ENCODE measurements at places on chromosomes 3 and 15.

DNA sequence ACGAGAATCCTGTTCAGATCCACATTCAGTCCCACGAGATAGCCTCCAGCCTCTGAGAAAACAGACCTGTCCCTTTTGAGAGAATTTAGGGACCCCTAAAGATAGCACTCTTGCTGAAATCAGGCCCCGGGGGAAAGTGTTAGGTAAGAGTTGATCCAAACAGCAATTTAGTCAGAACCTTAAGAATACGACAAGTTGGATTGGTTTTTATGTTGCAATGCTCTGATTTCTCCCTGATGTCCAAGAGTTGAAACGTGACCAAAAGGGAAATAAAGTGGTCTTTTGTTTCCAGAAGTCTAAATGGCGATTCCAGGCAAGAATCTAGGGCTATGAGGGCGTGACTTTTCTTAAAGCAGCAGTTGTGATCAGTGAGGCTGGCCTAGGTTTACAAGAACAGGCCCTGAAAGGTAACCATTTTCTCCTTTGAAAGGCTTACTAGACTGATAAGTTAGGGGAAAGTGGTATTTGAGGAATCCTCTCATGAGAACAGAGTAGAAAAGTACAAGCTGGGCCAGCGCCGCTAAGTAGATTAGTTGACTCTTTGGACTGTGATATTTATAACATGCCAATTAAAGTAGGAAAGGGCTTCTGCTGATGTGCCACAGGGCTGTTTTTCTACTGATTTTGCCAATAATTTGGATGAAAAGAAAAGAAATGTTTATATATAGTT is 4.9 kb downstream of the MAN2A2 start:
- no peak for DNase-seq

DNA sequence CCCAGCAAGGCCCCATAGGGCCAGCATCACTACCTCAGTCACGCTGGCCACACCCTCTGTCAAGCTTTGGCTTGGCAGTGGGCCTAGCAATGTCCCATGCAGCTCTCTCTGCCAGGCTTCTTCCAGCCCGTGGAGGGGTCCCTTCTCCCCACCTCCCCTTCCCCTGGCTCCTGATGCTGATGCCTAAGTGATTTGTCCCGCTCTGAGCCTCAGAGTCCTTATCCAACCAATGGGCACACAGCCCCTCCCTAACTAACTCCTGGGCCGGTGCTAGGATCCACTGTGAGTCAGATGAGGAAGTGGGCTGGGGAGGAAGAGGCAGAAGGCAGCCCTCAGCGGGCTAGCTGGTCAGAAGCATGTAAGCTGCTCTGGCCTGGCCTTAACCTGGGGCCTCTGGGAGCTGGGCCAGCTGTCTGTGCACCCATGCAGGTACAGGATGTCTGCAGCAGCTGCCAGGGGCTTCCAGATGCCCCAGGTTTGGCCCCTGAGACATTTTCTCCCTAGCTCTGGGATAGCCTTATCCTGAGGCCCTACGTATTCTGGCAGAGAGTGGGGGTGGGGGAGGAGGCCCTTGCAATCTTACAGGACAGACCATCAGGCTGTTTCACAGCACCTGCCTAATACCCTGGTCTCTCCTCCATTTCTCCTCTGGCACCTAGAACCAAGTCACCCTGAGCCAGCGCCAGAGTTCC is 740 bp upstream of the ZBTB47 start:
- DNase-seq, result no peak

- no peak for DNase-seq
Observed at GRCh38 chr3:112654492-112654891, 13.5 kb upstream of the CCDC80 start.

GRCh38 chr3:167116120-167116922 is 263.8 kb downstream of the ZBBX start:
- no peak for DNase-seq

DNA sequence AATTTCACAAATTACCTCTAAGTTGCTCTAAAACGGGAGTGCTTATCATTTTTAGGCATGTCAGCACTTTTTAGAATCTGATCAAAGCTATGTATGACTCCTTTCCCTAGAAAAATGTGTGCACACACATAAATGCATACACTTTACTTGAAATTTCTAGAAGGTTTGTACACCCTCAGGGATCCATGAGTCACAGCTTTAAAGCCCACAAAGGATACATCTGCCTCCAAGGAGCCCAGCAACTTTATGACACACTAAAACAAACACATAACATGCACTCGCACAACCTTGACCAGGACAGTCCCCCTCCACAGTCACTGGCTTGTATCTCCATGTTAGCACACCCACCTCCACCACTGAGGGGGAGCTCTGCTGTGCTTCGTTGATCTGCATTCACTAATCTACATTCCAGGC is 722.0 kb upstream of the CFAP20DC start:
- no peak for DNase-seq

DNA sequence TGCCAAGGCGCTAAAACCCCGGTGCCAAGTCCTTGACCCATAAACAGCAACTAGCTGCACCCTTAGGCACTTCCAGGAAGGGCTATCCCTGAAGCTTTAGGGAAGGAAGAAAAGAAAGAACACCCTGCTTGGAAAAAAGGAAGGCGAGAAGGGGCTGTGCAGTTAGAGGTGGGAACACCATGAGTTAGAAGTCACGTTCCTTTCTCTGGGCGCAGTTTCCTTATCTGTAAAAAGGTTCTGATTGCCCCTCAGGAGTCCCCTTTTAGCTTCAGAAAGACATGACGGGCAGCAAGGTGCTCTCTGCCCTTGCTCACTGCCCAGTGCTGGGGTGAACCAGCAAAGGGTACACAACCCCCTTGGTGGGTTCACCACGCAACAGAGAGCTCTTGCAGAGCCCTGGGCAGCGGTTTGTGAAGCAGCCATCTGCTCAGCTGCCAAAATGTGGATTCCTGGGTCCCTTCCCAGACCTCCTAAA is 798 bp downstream of the GCHFR start:
- no peak for DNase-seq

DNA sequence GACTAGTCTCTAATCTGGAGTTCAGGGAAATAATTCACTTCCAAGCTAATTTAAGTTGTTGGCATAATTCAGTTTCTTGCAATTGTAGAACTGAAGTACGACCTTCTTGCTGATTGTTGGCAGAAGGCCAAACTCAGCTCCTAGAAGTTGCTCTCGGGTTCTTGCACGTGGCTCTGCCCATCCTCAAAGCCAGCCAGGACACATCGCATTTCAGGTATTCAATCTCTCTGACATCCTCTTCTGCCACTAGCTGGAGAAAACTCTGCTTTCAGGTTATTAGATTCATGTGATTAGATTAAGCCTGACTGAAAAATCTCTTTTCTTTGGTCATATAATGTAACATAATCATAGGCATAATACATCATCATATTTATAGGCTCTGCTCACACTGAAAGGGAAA is 362.0 kb downstream of the ZPLD1 start:
- DNase-seq, result no peak

DNA sequence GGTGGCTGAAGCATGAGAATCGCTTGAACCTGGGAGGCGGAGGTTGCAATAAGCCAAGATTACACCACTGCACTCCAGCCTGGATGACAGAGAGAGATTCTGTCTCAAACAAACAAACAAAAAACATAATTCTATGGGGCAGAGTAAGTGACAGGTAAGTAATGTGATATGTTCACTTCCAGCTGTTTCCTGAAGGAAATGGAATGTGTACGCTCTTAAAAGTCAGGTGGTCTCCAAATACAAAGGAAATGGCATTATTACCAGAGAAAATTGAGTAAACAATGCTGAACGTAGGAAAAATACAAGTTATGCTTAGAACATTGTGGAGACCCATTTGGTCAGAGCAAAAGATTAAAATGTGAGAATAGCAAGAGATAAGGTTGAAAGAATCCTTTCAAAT is 278.5 kb downstream of the SCAPER start:
- DNase-seq, result no peak

- no peak for DNase-seq
Observed at GRCh38 chr3:31025541-31025940, 131.1 kb upstream of the GADL1 start.
